Small intestine (tissue), 16 donors: ENCODE measurements at places on chromosomes 1 and 21. TPM values are rescaled to one million over a fixed set of nuclear protein-coding genes. Genes with fewer than 3 reads are reported as not detected.
A peak's percentile ranks its signal among the peaks of the same experiment; 100 is the strongest.

DNA sequence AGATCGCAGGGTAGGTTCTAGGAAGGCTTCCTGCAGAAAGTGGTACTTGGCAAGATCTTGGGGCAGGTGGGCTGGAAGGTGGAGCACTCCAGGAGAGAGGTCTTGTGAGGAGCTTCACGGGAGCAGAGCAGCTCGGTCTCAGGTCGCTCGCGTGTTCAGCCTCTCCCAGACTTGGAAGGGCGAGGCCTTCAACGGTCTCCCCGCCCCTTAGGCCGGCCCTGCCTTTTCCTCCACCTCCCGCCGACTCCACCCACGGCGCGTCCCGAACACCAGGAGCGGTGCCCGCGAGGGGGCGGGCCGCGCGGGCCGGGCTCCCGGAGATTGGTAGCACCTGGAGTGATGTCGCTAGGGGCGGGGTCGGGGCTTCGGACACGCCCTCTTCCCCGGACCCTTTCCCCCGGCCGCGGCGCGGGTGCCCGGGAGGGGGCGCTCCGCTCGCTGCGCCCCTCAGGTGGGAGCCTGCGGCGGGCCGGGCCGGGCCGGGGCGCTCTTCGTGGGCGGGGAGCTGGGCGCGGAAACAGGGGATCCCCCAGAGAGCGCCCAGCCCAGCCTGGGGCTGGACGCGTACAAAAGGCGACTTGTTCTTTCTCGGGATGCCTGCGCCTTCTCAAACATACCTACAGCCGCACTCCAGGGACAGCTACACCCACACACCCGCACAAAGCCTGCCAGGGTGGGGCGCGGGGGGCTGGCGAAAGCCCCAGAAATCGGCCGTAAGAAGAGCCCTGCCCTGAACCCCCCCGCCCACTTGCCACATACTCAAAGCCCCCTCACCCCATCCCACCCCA is 35.5 kb downstream of the AHDC1 start:
- peak; percentile 98 for DNase-seq

GRCh38 chr1:21623410-21623961 is 45.7 kb downstream of the RAP1GAP start:
- DNase-seq = peak; percentile 77

- peak; percentile 55 for DNase-seq
Observed at GRCh38 chr1:89986020-89986419, 8.9 kb upstream of the ZNF326 start.

- peak; percentile 75 for DNase-seq
Observed at GRCh38 chr1:56409112-56409691, 170.2 kb downstream of the PLPP3 start.

GRCh38 chr1:172970186-172970585 is 80.6 kb downstream of the TNFSF18 start:
- DNase-seq = no peak

DNA sequence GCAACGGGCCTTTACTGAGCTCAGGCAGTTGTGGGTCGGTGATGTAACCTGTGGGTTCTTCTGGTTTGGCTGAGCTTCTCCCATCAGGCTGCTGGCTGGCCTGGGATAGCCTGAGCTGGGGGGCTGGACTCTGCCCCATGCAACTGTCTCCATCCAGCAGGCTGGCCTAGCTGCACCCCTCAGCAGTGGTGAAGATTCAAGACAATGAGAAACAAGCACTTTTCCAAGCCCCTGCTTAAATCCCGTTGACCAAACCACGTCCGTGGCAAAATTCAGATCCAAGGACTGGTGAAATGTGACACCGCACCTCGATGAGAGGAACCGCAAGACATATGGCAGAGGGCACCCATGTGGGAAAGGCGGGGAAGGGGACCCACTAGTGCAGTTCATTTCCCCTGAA is 25.6 kb downstream of the PRSS38 start:
- no peak for DNase-seq

DNA sequence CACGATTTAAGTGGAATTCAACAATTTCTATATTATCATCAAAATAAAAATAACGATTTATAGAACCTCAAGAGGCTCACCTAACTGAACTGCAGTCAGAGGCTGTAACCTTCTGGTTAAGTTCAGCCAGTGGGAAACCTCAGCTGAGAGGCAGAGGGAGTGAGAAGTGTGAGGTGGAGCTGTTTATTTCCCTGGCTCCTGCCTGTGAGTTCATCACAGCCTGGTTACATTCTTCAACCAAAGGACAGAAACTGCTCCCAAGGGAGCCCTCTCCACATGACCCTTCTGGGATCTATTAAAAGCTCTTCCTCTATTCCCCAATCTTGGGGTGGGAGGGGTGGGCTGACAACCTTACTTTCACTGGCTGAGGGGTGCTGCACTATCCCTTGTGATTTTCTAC is 22.2 kb downstream of the DYNLT5 start:
- DNase-seq = no peak

- no peak for DNase-seq
Observed at GRCh38 chr1:205700865-205701401, 20.6 kb upstream of the SLC45A3 start.

SAMD11 gene
- polyA plus RNA-seq = 4.9 TPM

- no peak for DNase-seq
Observed at GRCh38 chr21:35849144-35849543, 211.2 kb downstream of the SETD4 start.

DNA sequence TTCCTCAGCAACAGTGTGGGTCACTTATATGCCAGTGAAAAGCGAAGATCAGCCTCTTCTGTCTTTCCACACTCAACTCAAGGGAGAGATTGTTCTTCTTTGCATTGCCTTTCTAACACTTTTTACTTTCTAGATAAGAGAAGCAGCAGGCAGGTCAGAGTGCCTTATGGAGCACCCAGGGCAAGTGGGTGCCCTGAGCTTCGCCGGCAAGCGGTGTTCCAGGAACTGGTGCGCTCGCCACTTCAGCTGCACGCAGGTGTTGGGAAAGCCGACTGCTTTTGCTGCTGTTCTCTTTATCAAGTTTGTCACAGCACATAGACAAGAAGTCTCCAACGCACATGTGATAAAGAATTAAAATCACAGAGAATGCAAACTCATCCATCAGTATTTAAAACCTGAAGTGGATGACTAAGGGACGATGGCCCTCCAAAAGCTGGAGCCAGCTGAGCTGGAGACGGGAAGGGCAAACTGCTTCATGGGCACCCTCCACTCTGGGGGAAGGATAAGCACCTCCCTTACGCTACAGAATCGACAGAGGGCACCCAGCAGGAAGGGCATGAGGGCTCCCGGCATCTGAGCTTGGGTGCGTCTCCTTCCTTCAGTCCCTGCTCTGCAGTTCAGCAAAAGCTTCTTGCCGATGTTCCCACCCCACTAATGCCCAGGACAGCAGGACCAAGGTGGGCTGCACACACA is 20.7 kb downstream of the UBE2G2 start:
- DNase-seq = no peak

DNA sequence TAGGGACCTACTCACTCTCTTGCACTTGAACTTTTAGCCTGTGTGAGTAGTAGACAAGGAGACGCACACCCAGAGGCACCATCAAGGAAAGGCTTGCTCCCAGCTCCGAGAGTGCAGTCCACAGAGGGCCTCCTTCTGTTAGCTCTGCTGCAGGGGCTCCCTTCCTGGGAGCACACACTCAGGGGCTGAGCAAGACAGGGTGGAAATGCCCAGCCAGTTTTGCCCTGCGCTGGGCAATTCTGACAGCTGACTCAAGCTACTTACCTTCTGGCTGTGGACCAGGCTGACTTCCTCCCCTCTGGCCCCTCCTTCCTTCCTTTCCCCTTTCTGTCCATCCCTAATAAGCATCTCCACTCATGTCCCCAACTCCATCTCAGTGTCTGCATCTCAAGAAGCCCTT is 449.1 kb downstream of the PTPRU start:
- DNase-seq = no peak

DNA sequence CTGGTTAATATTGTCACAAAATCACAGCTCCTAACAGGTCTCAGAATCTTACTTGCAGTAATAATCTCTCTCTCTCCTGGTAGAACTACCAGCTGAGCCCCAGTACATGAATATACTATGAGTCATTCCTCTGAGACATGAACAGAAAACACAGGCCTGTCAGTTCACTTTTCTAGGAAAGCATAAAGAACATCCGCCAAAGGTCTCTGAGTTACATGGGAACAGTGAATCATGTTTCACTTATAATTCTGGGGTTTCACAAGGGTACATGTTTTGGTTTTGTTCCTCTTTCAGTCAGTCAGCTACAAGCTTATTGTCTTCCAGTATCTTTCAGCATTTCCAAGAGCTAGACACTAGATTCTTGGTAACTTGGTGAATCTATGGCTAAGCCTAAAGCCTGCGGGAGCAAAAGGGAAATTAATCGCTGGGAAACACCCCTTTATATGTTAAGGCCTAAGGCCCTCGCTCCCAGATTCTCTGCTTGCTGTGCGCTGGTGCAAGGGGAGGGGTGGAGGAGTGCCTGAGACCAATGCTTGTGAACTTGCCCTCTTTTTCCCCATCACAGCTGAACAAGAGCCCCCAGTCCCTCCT is 31.7 kb downstream of the IFNGR2 start:
- no peak for DNase-seq

GRCh38 chr1:100474834-100475233 is 63.1 kb upstream of the GPR88 start:
- DNase-seq = no peak

COL18A1 gene
- polyA plus RNA-seq = 27.4 TPM

DNA sequence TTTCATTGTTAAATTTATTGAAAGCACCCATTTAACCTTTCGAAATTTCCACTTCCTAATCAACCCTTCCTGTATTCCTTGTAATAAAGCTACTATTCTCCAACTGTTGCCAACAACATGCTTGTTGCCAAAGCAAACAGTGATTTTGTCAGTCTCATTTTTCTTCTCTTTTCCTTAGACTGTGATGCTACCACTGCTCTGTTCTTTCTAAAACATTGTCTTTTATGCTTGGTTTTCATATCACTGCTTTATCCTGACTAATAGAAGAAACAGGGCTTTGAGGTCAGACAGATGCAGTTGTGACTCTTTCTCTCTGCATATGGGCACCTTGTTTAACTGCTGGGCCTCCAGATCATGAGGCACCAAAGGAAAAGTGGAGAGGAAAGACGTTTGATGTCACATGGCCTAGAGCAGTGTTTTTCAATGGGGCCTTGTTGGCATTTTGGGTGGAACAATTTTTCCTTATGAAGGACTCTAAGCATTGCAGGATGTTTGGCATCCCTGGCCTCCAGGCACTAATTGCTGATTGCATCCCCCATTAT is 56.1 kb downstream of the HMCN1 start:
- DNase-seq = peak; percentile 34

PYHIN1 gene
- polyA plus RNA-seq = 0.67 TPM

- peak; percentile 42 for DNase-seq
Observed at GRCh38 chr1:96845464-96845863, 123.9 kb downstream of the PTBP2 start.
